Endodermal cell (in vitro differentiated cells): ENCODE measurements at places on chromosomes 3 and 15. TPM values are rescaled to one million over a fixed set of nuclear protein-coding genes. Genes with fewer than 3 reads are reported as not detected.

DNA sequence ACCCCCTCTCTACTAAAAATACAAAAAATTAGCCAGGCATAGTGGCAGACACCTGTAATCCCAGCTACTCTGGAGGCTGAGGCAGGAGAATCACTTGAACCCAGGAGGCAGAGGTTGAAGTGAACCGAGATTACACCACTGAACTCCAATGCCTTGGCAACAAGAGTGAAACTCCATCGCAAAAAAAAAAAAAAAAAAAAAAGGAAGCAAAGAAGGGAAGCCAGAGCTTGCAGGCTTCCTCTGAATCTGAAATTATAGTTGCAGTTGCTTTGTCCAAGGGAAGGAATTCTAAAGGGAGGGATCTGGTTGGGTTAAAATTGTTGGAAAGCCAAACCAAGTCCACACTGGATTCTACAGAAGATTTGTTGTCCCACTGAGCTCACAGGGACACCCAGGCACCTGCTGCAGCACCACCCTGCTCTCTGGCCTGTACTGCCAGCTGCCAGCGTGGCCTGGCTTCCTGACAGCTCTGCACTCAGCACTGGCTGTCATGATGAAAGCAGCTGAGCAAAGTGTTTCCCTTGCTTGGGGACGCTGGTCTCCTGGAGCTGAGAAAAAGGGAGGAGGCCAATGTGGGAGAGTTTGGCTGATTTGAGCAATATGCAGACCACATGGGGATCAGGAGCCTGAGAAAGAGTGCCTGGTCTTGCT lies 88.8 kb upstream of the HES1 start:
- H3K27me3 ChIP-seq, result no peaks in the 10 kb centered on the region
- no peak for DNase-seq
- no peaks in the 10 kb centered on the region for H3K36me3 ChIP-seq
- H3K4me3 ChIP-seq, result no peak overlapping the region

Gene SEMA3G
- total RNA-seq, result 0.82 to 2.5 TPM (median 2.5 TPM) in 3 replicates

Gene C3orf20
- not detected in 3 replicates for total RNA-seq

- H3K27me3 ChIP-seq, result no peaks in the 10 kb centered on the region
- H3K36me3 ChIP-seq, result no peaks in the 10 kb centered on the region
- no peak overlapping the region for H3K27ac ChIP-seq
- no peak for DNase-seq
- no peak overlapping the region for H3K4me3 ChIP-seq
Observed at GRCh38 chr3:188916934-188917401, 254.8 kb upstream of the TPRG1 start.

DNA sequence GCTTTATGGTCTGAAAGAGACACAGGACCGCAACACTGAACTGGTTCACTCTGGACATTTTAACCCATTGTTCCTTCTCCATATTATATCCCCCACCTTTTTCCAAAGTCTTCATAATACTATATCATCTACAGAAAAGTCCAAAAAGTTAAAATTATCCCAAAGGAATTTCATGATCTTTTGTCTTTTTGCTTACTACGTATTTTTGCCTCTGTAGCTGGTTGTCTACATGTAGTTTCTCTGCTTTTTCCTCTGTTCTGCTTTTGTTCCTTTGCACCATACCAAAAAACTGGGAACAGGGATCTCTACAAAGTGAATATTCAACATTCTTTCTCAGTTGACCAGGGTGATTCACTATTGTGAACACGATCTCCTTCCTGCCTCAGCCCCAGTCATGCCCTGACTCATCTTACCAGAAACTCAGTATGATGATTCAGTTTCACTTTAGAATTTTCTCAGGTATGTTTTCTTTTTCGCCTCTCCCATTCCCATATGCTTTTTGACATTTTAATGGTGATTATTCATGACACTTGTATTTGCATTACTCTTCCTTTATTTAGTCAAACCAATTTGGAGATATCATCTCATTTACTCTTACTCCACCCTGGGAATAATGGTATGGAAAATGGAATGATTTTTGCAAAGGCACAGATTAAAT lies 14.5 kb downstream of the EMC4 start:
- no peaks in the 10 kb centered on the region for H3K27me3 ChIP-seq
- H3K36me3 ChIP-seq, result no peaks in the 10 kb centered on the region
- no peak overlapping the region for H3K4me3 ChIP-seq
- DNase-seq, result no peak
- no peak overlapping the region for H3K27ac ChIP-seq

GRCh38 chr3:52181543-52181942 lies 16.4 kb upstream of the ALAS1 start:
- H3K27me3 ChIP-seq, result no peaks in the 10 kb centered on the region
- H3K4me1 ChIP-seq, result no peaks in the 10 kb centered on the region
- no peaks in the 10 kb centered on the region for H3K36me3 ChIP-seq
- no peak overlapping the region for H3K4me3 ChIP-seq

Gene GOLGA8A
- 60.8 to 190 TPM (median 63.9 TPM) in 3 replicates for total RNA-seq

DNA sequence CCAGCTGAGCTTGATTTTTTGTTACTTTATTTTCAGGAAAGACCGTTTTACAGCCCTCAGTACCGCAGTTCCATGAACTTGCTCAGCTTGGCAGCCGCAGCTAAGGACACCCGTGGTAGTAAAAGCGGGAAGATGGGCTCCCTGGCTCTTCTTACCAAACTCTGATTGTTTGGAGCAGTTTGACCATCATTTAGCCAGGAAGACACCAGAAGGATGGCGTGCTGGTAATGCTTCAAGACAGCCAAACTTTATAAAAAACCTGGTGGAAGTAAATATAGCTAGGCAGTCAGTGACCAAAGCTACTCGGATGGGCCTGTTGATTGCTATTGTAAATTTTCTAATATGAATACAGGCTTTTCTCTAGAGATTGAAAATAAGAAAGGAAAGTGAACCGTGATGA lies 28.9 kb downstream of the POLR2M start:
- no peaks in the 10 kb centered on the region for H3K4me1 ChIP-seq
- H3K27me3 ChIP-seq, result no peaks in the 10 kb centered on the region
- no peak overlapping the region for H3K27ac ChIP-seq
- DNase-seq, result no peak
- no peaks in the 10 kb centered on the region for H3K36me3 ChIP-seq

- H3K4me1 ChIP-seq, result no peaks in the 10 kb centered on the region
- no peaks in the 10 kb centered on the region for H3K36me3 ChIP-seq
- no peak overlapping the region for H3K4me3 ChIP-seq
- DNase-seq, result no peak
Observed at GRCh38 chr3:111352585-111352984, 189.4 kb upstream of the CD96 start.
